ENCODE measurements at places on chromosomes 13 and 19.

GRCh38 chr13:73194310-73194709 lies 135.5 kb downstream of the KLF5 start:
- no peak for DNase-seq

DNA sequence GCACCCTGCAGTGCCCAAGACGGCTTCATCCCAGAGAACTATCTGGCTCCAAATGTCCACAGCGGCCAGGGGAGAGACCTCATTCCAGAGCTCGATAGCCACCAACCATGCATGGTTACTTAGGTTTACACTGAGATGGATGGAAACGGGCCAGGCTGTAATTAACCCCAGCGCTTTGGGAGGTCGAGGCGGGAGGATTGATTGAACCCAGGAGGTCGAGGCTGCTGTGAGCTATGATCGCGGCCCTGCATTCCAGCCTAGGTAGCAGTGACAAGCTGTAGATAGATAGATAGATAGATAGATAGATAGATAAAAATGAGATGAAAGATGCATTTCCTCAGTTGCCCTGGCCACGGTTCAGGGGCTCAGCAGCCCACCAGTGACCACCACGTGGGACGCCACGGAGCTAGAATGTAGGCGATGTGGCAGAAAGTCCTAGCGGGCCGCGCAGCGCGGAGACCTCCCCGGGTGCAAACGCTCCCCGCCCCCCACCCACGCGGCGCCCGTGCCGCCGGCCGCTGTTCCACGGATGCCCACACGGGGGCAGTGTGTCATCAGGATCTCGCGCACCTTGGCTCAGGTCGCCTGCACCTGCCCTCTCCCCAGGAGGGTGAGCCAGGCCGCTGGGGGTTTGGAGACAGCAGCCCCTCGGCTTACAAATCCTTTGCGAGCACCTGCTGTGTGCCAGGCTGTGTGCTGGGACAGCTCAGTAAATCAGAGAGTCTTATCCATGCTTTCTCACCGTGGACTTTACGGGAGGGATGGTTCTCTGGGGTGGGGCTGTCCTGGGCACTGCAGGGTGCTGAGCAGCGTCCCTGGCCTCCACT lies 13.5 kb upstream of the TLE5 start:
- no peak for DNase-seq

DNA sequence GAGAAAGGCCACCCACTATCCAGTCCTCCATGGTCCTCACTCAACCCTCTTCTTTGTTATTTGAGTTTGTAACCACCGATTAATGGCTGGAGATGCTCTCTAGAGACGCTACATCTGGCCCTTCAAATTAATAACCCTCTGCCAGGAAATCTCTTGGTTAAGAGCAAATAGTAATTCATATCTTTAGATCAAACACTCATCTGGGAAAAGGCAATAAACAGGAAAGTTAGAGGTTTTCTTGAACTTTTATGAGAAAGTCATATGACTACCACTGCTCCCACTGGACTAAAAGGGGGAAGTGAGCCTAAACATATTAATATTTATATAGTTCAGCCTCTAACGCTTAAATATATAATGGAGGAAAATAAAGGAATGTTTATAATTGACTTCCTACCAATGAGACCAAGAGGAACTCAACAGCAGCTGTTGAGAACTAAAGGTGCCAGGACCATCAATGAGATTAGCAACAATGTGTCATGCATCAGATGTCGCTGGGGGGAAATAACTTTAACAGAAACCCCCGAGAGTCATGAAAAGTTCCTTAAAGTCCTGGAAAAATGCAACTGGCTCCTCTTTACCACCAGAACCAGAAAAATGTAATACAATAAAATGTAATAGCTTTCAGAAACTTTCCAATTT lies 2.7 kb downstream of the TBC1D4 start:
- DNase-seq = no peak

DNA sequence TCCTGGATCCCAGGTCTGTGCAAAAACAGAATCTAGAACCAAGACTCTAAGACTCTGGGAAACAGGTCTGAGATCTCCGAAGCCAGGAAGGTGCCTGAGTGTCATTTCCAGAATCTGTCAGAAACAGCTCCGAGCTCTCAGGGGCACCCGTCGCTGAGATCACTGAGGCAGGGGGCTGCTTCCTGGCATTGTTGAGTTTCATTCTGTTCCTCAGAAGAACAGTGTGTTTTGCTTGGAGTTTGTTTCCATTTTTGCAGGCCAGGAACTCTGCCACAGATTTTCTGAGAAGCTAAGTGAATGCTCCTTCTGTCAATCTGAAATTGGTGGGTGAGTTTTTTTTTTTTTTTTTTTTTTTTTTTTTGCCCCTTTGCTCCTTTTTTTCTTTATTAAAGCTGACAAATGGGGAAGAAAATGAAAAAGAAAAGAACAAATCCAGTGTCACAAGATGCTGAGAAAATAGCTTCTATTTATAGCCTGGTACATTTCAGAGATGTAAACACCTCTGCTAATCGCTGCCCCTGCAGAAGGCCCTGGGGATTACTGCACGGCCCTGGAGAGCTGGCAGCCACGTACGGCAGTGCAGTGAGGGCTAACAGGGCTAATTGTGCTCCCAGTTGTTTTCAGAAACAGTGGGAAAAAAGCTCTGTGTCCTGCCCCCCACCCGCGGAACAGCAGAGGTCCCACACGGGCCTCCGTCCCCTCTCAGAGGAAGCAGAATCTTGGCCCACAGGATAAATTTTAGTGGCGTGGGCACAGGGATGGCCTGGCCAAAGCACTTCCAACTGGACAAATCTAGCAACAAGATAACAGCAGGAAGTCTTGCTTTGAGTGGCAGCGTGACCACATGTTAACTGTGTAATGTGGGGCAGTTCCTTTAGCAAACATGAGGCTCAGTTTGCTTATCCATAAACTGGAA lies 237.6 kb upstream of the IRS2 start:
- DNase-seq = no peak

DNA sequence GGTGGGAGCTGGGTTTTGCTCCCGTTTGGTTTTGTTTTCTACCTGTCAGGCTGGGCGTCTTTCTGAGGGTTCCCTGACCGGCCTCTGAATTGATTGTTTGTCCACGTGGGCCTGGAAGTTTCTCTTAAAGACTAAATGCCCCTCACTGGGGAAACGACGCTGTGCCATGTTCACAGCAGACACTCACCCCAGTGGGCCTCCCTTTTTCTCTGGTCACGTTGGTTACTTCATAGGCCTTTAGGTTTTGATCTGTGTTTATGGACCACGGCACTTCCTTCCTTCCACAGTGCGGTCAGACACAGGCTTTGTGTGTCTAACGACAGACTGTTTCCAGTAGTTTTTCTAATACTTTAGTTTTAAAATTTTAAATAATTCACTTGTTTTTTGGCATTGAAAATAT lies 20.1 kb upstream of the NDUFS7 start:
- no peak for DNase-seq

DNA sequence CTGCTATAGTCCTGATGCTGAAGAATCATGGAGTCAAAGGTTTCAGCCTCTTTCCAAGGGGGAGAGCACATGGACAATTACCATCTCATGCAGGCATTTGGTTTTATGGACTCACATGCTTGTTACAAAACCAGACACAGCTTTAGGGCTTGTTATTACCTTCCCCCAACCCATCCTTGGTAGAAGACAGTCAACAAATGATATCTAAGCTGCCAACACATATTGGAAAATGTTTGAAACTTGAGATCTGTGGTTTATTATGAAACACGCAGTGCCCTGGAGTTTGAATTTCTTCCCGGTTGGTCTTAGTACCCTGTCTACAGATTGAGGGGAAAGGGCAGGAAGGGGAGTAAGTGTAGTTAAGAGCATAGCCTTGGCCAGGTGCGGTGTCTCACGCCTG lies 12.5 kb upstream of the CYP2A6 start:
- DNase-seq = peak; percentile 66

DNA sequence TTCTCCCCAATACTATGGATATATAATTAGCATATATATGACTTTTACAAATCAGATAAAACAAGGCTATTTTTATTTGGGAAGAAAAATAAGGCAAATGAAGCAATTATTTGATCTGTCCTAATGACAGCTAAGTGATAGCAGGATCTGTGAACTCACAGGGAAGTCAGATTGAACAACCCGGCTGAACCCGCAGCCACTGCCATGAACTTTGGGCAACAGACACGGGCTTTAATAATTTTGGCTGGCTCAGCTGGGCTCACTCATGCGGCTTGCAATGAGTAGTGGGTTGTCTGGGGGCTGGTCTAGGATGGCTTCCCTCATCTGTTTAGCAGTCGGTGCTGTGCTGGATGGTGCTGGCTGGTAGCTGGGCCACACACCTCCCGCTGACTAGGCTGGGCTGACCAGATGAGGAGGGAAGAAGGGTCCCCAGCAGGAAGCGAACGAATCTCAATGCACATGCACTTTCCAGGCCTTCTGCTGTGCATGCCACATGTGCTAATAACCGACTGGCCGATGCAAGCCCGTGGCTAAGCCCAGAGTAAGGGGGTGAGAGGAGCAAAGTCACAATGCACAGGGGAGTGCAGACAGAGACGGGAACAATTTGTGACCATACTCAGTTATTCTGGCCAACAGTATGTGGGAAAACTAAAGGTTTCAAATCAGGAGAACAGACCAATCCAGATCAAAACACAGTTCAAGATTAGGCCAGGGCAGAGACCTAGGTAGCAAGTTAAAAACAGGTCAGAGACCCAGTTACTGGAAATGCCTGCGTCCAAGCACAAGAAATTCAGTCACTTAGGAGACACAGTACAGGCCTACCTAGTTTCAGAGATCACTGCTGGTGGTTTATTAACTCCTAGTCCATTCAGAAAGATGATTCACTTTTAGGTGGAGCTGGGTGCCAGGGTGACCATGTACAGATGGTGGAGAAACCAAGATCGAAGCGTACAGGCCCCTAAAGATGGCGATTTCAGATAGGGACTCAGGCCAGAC lies 22.3 kb downstream of the CRYL1 start:
- DNase-seq = no peak

GRCh38 chr13:85970727-85971126 lies 171.5 kb upstream of the SLITRK6 start:
- DNase-seq = no peak

- DNase-seq = no peak
Measured at GRCh38 chr19:30555075-30555790, 183.0 kb downstream of the ZNF536 start.

GRCh38 chr19:56261145-56261544 lies 11.4 kb upstream of the EDDM13 start:
- DNase-seq = no peak

DNA sequence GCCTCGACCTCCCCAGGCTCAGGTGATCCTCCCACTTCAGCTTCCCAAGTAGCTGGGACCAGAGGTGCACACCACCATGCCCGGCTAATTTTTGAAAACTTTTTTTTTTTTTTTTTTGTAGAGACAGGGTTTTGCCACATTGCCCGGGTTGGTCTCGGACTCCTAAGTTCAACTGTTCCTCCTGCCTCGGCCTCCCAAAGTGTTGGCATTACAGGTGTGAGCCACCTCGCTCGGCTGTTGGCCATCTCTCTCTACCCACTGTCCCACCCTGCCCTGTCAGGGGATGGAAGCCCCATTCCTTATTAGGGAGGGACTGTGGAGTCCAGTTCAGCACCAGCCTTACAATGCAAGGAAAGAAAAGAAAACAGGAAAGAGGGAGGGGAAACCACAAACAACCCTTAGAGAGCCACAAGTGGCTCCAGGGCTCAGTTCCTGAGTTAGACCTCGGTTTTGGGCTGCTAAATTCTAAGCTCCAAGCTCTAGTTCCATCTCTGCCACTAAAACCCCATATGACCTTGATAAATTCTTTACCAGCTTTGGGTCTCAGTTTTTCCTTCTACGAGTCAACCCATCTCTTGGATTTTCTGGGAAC lies 31.7 kb downstream of the ACTL9 start:
- no peak for DNase-seq

GRCh38 chr13:98681049-98681448 lies 71.4 kb downstream of the SLC15A1 start:
- DNase-seq = peak; percentile 6

GRCh38 chr13:22454586-22454985 lies 726.2 kb upstream of the SGCG start:
- no peak for DNase-seq

- DNase-seq = peak; percentile 40
Measured at GRCh38 chr19:10617409-10618121, 7.8 kb upstream of the SLC44A2 start.

- peak; percentile 51 for DNase-seq
Measured at GRCh38 chr19:14413693-14414181, 5.4 kb downstream of the DDX39A start.

- DNase-seq = no peak
Measured at GRCh38 chr13:110436276-110436675, 125.2 kb downstream of the RAB20 start.

GRCh38 chr13:83815598-83815997 lies 66.7 kb downstream of the SLITRK1 start:
- no peak for DNase-seq

DNA sequence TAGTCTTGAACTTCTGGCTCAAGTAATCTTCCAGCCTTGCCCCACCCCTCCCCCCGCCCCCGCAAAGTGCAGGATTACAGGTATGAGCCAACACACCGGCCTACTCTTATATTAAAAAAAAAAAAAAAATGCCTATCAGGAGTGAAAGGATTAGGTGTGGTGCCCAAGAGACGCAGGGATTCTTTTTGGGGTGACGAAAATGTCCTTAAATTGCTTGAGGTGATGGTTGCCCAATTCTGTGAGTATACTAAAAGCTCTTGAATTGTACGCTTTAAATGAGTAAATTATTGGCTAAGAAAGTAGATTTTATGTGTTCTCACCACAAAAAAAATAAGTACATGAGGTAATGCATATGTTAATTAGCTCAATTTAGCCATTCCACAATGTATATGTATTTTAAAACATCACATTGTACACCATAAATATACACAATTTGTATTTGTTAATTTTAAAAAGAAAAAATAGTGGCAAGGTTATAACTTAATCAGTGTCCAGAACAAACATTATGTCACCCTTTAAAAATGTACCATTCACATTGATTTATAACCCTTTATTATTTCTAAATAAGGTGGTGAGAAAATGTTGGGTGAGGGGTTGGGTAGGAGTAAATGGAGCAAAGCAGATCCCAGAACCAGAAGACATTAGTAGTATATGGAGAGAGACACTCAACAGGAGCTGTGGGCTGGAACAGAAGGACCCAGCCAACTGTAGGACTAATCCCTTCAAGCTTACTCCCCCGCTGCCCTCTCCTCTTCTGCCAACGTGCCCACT lies 3.9 kb downstream of the IGSF23 start:
- no peak for DNase-seq

- DNase-seq = no peak
Measured at GRCh38 chr13:50519866-50520265, 323.6 kb downstream of the DLEU7 start.

- no peak for DNase-seq
Measured at GRCh38 chr19:46898731-46899130, 37.9 kb downstream of the ARHGAP35 start.

DNA sequence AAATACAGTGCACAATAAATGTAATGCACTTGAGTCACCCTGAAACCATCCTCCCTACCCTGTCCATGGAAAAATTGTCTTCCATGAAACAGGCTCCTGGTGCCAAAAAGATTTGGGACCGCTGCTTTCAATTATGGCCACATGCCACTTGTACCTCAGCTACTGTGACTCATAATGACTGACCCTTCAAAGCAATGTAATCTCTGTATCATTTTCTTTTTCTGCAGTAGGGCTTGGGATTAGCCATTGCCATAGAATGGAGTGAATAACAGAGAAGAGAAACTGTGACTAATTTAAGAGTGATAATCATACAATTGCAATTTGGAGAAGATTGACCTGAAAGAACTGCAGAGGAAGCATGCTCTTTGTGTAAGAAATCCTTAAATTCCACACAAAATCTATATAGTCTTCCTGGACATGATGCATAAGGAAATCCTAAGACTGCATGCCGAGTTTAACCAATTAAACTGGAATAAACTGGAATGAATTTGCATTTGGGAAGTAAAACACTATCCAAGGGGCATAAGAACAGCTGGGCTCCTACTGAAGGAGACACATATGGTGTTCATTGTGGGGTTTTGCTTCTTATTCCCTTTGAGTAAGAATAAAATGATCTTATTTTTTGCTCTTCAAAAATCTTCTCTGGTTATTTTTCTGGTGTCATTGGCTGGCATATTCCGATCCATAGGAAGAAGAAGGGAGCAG lies 59.5 kb upstream of the SLC7A1 start:
- peak; percentile 91 for DNase-seq

Data from RPMI7951 (cell line).